ENCODE measurements at places on chromosomes 2 and 18.

DNA sequence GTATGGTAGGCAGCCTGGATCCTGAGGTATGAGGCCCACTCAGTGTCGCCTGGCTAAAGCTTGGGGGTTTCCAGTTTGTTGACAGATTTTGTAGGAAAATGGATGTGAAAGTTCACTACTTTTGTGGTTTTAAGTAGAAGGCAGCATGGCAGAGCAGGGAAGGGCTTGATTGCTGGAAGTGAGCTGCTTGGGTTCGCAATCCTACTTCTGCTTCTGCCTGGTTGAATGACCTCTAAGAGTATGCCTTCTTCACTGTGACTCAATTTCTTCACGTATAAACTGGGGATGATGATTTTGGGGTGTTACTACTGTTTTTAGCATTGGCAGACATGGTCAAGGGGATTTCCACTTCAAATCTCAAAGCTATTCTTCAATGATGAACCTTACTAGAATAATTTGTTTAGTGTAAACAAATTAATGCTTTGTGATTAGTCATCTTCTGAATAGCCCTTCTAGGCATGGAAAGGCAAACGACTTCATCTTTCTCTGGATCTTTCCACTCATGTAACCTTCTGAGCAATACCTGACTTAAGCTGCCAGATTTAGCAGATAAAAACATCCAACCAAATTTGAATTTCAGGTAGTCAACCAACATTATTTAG, 13.2 kb downstream of the BMP10 start:
- no peak for DNase-seq

DNA sequence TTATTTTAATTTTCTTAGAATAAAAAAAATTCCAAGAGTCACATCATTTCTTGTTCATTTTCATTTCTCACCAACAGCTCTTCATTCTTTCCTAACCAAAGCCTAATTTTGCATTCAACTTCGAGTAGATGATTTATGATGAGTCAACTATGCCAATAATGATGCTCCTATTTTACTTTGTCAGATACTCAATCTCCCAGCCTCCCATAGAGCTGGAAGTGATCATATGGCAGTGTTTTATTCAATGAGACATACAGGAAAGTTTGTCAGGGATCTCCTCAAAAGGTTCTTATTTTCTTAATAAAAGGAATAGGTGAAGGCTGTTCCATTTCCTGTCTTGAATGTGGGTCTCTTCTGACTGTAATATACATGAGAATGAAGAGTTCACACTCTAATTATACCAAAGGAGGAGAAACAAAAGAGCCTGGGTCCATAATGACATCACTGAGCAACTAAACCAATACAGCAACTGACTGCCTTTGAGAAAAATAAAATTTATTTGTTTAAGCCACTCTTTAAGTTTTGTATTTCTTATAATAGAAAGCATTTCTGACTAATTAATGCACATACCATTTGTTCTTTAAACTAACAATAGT, 231.2 kb upstream of the CYP26B1 start:
- no peak for DNase-seq

DNA sequence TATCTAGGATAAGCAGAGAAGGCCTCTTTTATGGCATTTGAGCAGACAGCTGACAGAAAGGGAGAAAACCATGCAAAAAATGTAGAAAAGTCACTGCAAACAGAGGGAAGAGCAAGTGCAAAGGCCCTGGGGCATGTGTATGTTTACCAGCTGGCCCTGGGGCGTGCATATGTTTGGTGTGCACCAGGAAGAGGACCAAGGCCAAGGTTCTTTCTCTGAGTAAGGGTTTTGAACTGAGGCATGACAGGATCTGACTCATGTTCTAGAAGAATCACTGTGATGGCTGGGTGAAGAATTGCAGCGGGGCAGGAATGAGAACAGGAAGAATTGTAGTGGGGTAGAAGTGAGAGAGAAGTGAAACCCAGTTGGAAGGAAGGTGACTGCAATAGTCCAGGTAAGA, 69.6 kb downstream of the STEAP3 start:
- DNase-seq = no peak

DNA sequence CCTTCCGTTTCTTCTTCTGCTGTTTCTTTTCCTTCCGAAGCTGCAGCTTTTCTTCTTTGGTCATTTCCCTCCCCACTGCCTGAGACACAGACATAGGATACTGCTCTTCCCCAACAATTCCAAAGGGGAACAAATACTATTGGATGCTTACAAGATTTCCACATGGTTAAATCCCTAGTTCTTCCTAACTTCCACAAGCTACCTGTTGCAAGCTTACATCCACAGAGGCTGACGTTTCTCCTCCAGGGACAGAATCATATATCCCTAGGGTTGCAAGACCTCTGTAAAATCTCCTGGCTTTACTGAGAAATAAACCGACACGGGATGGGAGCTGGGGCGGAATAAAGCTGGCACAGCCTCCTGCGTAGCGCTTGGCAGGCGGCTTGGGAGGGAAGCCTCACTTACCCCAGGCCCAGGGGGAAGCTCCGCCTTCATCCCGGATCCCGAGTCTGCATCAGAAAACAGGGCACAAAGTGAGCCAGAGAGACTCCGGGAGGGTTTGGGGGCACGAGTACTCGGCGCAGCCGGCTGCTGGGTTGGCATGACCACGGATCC, 590 bp downstream of the EIF2B4 start:
- DNase-seq = peak; percentile 63

GRCh38 chr2:146321175-146321574, 1523.7 kb upstream of the ACVR2A start:
- DNase-seq = peak; percentile 84

- DNase-seq = no peak
Observed at GRCh38 chr2:126909366-126909765, 10.7 kb downstream of the TEX51 start.

DNA sequence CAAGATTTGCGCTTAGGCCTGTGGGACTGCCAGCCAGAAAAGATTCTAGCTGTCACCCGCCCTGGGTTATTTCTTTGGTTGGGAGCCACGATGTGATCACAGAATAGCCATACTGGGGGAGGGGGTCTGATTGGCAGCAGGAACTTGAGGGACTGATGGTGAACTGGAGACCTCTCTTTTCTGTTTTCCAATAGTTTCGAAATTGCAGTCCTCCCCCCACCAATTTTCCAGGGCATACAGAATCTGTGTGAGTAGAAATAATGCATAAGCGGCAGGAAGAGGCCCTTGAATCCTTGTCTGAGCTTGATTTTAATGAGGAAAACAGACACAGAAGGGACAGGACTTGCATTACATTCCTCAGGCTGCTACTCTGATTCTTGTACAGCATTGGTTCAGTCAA, 2.2 kb upstream of the POLR2D start:
- DNase-seq = no peak
